ENCODE measurements at places on chromosomes 4 and X.
A peak's percentile ranks its signal among the peaks of the same experiment; 100 is the strongest.

DNA sequence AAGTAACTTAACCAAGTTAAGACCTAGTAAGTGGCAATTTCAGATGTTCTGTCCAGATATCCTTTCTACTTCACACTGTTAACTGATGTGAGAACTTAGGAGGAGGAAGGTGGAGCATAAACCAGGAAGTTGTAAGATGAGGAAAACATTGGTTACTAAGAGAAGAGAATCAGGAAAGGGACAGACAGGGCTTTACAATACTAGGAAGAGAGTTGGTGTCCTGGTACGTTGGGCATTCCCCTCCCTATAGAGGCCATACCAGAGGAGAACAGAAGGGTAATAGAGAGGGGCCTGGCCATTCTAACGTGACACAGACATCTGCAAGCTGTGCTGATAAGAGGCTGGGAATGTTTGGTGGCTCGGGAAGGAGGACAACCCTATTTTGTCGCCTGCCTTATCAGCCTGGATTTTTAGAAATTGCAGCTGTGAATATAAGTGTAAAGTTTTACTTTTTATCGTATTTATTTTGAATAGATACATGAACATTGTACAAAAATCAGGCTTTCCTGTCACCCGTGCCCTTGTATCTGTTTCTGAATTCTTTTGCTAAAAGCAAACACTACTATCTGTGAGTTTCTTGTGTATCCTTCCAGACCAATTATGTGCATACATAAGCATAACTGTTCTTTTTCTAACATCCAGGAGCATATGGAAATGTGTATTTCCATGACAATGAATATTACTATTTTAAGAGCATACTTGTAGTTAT is 53.5 kb upstream of the HPRT1 start:
- no peak for DNase-seq

- DNase-seq = peak; percentile 48
Observed at GRCh38 chrX:153400146-153401132, 711 bp downstream of the PNMA6E start.

DNA sequence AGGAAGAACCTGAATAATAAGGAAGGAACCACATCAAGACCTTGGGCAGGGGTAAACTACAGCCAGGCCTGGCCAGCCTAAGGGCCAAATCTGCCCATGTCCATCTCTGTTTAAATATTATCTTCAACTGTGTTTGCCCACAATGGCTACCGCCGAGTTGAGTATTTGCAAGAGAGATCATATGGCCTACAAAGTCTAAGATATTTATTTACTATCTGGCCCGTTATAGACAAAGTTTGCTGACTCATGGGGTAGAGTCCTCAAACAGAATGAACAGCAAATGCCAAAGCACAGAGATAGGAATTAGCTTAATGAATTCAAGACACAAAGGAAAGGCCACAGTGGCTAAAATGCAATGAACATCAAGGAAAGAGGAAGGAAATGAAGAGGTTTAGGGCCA is 44.8 kb downstream of the RPS6KA3 start:
- DNase-seq = no peak

- DNase-seq = no peak
Observed at GRCh38 chrX:71994601-71995000, 84.0 kb downstream of the NHSL2 start.

GRCh38 chr4:70681704-70682103 is 6.6 kb upstream of the UTP3 start:
- no peak for DNase-seq

GRCh38 chr4:75495476-75495875 is 18.7 kb downstream of the RCHY1 start:
- no peak for DNase-seq

DNA sequence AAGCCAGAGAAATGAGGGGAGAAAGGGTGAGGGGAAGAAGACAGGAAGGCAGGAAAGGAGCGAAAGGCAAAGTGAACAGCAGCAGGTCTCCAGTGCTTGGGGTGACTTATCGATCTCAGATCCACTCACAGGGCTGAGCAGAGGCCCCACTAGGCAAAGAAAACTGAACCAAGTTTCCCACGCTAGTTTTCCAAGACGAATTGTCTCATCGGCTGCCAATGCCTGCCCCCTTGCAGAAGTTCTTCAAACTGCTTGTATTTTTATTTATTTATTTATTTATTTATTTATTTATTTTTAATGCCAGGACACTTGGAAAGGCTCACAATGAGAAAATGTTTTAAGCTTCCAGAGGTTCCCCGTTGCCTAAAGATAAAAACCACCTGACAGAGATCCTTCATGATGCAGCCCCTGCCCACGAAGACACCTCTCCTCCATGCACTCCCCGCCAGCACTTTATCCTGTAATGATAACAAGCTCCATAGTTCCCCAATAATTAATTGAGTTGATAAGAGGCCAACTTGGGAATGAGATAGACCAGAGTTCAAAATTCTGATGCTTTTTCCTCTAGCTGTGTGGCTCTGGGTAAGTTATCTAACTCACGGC is 43.2 kb downstream of the QDPR start:
- no peak for DNase-seq

DNA sequence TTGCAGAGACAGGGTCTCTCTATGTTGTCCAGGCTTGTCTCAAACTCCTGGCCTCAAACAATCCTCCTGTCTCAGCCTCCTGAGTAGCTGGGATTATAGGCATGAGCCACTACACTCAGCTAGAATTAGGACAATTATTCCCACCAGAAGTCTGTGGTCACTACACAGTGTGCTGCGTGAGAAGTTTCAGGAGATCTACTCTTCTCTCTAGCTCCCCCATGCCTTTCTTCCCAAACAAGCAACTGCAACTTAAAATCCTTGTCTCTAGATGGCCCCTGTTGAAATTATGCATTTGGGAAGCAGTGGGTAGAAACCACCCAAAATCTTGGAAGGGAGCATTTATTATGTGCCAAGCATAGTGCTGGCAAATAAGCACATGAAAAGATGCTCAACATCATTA is 21.1 kb upstream of the MAP7D3 start:
- DNase-seq = no peak

- DNase-seq = no peak
Observed at GRCh38 chr4:76252271-76252653, 741 bp downstream of the FAM47E start.

DNA sequence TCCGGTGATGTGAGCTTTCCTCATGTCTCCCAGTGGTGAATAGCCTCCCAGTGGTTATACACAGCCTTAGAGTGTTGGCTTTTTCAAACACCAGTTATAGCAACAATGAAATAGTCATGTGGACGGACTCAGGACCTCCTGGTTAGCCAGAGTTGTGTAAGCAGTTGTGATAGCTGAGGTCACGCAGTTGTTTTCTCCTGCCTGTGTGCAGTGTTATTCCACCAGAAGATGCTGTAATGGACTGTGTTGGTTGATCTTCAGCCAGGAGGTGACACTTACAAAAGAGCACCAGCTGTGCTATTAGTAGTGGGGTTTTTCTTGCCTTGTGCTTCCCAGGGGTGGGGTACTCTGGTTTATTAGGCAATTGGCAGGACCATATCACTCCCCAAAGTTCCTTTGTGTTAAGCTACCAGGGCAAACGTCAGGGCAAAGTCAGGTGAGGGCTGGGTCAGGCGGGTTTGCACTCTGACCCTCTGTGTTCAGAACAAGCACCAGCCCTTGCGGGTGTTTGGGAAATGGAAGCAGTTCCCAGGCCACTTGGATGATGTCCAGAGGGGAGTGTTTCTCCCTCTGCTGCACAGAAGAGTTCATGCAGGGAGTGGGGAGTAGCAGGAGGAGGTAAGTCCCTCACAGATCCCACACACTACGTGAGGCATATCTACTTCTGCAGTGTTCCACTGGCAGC is 252.6 kb downstream of the TMEM47 start:
- no peak for DNase-seq

GRCh38 chr4:149676076-149676475 is 139.6 kb downstream of the IQCM start:
- no peak for DNase-seq

GRCh38 chr4:174592985-174593335 is 70.7 kb upstream of the HPGD start:
- no peak for DNase-seq

- DNase-seq = no peak
Observed at GRCh38 chr4:162732876-162733275, 433.8 kb downstream of the NAF1 start.

- no peak for DNase-seq
Observed at GRCh38 chr4:159209249-159209648, 106.4 kb downstream of the RAPGEF2 start.

DNA sequence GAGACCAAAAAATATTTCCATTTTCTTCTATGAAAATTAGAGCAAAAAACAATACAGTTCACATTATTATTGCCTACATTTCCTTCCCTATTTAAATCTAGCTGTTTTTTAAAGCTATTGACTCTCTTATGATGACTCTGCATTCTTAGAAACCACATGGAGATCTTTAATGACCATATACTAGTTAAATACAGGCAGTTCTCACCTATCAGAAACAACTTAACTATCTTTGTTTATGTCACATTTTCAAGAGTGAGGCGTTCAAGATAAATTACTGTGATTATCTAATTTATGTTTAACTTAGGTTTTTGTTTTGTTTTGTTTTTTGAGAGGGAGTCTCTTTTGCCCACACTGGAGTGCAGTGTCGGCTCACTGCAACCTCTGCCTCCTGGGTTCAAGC is 3.0 kb downstream of the CISD2 start:
- DNase-seq = no peak

GRCh38 chr4:128512767-128513322 is 225.2 kb upstream of the PGRMC2 start:
- no peak for DNase-seq

GRCh38 chrX:68146054-68146453 is 287.2 kb downstream of the OPHN1 start:
- DNase-seq = no peak

DNA sequence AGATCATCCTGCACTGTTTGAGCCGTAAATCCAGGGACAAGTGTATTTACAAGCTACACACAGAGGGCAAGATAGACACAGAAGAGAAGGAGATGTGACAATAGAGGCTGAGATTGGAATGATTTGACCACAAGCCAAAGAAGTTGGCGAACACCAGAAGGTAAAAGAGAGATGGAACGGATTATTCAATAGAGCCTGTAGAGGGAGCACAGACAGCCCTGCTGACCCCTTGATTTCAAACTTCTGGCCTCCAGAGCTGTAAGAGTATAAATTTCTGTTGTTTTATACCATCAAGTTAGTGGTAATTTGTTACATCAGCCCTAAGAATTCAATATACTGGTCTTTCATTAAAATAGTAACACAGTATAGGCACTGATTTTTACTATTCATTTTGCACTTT is 447.8 kb downstream of the FAT4 start:
- no peak for DNase-seq

GRCh38 chr4:108054025-108054638 is 64.4 kb downstream of the HADH start:
- no peak for DNase-seq

DNA sequence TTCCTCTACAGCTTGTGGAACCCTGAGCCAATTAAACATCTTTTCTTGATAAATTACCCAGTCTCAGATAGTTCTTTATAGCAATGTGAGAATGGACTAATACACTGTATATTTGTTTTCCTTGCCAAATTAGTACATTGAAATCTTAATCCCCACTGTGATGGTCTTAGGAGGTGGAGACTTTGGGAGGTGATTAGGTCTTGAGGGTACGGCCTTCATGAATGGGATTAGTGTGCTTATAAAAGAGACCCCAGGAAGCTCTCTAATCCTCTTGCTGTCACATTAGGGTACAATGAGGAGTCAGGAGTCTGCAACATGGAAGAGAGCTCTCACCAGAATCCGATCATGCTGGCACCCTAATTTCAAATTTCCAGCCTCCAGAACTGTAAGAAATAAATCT is 86.6 kb downstream of the TIGD2 start:
- no peak for DNase-seq

- DNase-seq = no peak
Observed at GRCh38 chr4:159386620-159387019, 283.7 kb downstream of the RAPGEF2 start.

DNA sequence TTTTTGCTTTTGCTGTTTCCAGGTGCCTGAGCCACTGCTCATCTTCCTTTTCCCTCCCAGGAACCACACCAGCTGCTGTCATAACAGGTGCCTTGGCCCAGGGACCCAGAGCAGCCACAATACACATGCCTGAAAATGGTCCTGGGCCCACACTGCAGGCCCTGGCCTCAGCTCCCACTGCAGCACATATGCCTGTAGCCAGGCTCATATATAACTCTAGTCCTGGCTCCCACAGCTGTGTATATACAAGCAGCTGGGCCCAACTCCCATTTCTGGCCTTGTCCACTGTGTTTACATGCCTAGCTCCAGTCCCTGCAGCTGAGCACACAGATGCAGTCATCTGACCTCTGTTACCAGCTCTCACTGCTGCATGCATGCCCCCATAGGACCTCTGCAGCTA is 930.5 kb downstream of the ADGRL3 start:
- DNase-seq = no peak

All from stimulated activated CD4-positive, alpha-beta T cell treated with anti-CD3 and anti-CD28 coated beads, Interleukin-4, amount 100 ng/mL, for 24 hours (primary cell).